A172 (cell line): ENCODE measurements at places on chromosomes 2 and 18. TPM values are rescaled to one million over a fixed set of nuclear protein-coding genes. Genes with fewer than 3 reads are reported as not detected.

ERFE gene
- 25.3 and 31.3 TPM in 2 replicates for total RNA-seq

ANKRD30BL gene
- not detected in 2 replicates for total RNA-seq

DNA sequence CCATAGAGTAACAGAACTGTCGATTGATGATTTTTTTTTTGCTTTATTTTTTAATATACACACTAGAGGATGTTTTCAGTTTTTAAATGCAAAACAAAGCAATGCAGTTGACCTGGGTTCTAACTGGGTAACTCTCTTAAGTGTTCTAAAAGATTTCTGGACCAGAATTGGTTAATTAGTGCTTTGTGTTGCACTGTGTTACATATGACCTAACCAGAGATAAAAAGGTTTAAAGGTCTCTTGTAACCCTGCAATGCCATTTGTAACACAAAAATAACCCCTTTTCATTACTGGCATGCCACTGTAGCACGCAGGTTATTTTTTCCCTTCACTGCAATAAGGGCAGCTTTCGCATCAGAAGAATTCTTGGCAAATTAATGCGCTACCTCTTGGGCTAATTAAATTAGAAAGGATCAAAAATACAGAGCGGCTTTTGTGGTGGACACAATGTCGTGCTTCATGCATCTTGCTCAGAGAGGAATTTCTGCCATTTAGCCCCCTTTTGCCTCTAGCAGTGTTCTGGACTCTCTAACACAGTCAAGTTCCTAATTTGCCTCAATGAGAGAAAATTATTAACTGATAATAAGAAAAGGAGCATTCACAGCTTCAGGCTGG, 250.8 kb upstream of the ZEB2 start:
- no peak for DNase-seq

DNA sequence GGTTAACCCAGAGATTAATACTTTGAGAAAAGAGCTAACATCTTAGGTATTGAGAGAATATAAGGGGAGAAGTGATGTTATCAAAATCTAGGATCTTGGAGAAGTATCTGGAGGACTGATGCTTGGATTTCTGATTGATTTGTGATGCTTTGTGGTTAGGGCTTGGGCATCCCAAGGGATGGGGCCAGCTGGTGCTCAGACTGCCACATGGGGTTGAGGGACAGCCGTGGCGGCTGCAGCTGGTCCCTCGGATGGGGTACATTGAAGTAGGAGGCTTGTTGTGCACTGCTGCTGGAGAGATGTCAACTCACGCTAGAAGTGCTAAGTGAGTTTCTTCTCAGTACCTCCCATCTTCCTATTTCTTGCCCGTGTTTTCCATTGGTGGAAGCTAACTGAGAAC, 22.4 kb downstream of the HRH4 start:
- no peak for DNase-seq

DNA sequence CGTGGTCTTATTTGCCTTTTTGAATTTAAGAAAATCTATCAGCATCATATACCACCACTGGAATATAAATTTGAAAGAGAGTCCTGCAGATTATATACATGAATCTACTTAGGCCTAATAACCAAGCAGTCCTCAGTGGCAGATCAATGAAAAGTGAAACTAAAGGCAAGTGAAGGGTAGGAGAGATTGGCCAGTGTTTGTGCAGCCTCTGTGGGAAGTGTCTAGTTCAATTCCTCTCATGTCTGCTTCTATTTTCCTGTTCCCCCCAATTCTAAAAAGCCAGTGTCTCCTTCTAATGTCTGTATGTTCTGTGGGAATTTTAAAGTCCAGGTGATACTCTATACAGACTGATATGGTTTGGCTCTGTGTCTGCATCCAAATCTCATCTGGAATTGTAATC, 61.9 kb downstream of the FN1 start:
- no peak for DNase-seq

DNA sequence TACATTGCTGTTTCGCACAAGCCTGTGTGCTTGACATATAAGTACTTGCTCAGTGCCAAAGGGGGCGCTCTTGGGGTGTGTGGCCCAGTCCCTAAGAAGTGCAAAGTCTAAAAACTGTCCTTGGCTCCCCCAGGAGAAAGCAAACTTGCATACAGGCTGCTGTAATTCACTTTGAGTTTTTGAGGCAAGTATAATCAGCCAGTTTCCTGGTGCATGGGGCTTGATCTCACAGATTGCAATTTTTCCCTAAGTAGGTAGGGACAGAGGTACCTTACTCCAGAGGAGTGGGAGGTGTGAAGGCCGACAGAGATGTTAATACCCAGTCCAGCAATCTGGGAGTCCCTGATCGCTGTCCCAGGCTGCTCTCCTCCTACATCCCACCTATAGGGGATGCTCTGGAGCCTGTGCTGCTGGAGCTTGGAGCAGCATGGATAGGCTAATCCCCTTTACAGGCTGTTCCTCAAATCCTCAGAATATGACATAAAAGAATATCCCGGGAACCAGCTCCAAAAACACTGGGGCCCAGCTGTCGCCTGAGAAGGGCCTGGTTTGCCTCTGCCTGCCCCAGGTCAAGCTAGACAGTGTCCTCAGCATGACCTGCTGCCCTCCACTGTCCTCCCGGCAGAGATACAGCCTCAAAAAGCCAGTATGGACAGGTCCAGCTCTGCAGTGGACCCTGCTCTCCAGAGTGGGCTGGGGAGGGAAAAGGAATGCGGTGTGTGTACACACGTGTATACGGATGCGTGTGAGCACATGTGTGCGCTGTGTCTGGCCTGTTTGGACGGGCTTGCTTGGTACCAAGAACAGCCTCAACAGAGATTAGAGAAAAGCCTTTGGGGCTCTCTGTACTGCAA, 136.5 kb upstream of the HAAO start:
- DNase-seq, result no peak

DSG1 gene
- not detected in 2 replicates for total RNA-seq

DNA sequence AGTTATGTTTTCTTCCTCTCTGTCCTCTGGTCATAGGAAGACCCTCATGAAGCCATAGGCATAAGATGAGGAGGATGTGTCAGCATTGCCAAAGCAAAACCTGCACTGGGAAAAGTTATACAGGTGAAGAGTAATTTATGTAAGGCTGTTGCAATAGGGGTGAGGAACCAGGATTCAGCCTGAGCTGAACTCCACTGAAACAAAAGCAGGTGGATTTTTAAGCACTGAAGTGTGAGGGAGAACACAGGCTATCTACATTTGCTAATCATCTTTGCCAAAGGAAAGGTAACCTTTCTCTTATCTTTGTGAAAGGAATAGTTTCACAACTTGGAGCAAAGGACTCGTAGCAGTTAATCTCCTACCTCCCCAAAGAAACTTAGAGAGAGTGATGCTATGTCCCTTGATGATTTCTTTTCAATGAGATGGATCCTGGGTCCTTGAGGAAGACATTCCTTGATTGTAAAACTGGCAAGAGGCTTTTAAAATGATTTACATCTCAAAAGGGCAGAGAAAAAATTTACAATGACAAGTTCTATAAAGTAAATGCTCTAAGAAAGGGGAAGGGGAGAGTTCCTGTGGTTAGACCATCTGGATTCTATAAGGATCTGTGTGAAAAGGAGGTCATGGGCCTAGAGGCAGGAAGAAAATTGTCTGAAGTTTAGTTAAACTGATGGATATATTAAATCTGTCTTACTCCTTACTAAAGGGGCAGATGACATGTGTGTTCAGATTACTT, 385.4 kb upstream of the CDH7 start:
- no peak for DNase-seq
